ENCODE measurements at places on chromosomes 12 and 14. TPM values are rescaled to one million over a fixed set of nuclear protein-coding genes. Genes with fewer than 3 reads are reported as not detected.

The CEP170B gene
- 11.3 TPM for total RNA-seq

The KRT75 gene
- not detected for total RNA-seq

The LRRC43 gene
- 0.31 TPM for total RNA-seq

The GARIN6 gene
- total RNA-seq = not detected

The LETMD1 gene
- total RNA-seq = 32.8 TPM
